ENCODE measurements at places on chromosomes 4 and X.

- no peak for DNase-seq
Measured at GRCh38 chr4:155690044-155690837, 23.6 kb downstream of the GUCY1A1 start.

- no peak for DNase-seq
Measured at GRCh38 chr4:7278071-7278765, 85.9 kb downstream of the SORCS2 start.

DNA sequence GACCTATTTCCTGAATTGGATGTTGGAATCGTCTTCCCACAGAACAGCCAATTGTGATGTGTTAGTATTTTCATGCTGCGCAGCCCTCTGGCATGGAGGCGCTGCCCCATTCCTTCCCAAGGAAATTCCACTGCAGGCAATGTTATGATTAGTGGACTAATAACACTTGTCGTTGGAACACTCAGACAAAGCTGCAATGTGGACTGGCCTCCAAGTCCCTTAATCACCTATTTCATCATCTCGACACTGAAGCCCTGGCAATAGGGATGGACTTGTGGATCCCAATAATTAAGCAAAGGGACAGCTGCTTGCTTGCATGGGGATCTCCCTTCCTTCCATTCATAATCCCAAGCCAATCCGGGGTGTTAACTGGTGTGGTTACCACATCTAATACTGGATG is 78.8 kb upstream of the PLAC1 start:
- no peak for DNase-seq

DNA sequence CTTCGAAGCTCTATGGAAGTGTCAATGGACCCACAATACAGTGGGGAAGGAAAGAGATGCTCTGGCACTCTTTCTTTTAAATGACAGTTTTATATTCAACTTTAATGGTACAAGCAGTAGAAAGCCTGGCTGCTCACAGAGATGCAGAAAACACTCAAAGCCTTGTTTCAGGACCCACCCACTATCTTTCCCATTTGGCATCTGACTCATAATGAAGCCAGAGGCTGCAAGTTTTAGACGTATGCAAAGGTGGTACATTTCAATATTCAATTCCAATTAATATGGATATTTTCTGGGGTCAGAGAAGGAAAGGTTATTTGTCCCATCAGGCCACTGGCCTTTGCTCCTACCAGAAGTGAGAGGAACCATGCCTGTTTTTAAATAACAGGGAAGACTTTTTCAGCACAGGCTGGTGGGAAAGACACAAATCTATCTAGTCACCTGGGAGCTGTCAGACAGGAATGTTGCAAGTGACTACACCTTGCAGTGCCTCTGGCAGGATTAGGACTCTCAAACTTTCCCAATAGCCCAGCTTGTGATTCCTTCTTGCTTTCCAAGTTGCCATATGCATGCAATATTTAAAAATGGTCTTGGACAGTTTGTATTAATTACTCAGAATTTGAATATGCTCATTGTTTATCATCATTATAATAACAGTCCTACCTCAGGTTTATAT is 70.0 kb upstream of the RAB40AL start:
- no peak for DNase-seq

- peak; percentile 12 for DNase-seq
Measured at GRCh38 chrX:1537031-1537715, at the start of gene P2RY8. Gene P2RY8 (minus strand): TSS chrX:1537185. CDS start chrX:1466558, 70,627 bp downstream.

- no peak for DNase-seq
Measured at GRCh38 chr4:26692014-26692726, 108.3 kb downstream of the TBC1D19 start.

- DNase-seq, result no peak
Measured at GRCh38 chr4:95857761-95858160, 17.9 kb downstream of the PDHA2 start.

GRCh38 chrX:110399966-110400365 is 41.3 kb downstream of the RTL9 start:
- DNase-seq, result no peak

DNA sequence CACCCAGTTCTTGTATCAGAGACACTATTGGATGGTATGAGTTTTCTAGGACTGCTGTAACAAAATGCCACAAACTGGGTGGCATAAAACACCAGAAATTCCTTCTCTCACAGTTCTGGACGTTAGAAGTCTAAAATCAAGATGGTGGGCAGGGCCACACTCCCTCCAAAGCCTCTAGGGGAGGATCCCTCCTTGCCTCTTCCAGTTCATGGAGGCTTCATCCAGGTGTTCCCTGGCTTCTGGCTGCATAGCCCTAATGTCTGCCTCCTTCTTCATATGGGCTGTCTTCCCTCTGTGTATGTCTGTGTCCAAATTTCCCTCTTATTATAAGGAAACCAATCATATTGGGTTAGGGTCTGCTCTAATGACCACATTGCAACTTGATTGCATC is 38.4 kb upstream of the RASL11B start:
- DNase-seq, result no peak

GRCh38 chr4:126906466-126906865 is 726.3 kb upstream of the INTU start:
- no peak for DNase-seq

GRCh38 chr4:48766131-48766792 is 13.8 kb downstream of the FRYL start:
- no peak for DNase-seq

DNA sequence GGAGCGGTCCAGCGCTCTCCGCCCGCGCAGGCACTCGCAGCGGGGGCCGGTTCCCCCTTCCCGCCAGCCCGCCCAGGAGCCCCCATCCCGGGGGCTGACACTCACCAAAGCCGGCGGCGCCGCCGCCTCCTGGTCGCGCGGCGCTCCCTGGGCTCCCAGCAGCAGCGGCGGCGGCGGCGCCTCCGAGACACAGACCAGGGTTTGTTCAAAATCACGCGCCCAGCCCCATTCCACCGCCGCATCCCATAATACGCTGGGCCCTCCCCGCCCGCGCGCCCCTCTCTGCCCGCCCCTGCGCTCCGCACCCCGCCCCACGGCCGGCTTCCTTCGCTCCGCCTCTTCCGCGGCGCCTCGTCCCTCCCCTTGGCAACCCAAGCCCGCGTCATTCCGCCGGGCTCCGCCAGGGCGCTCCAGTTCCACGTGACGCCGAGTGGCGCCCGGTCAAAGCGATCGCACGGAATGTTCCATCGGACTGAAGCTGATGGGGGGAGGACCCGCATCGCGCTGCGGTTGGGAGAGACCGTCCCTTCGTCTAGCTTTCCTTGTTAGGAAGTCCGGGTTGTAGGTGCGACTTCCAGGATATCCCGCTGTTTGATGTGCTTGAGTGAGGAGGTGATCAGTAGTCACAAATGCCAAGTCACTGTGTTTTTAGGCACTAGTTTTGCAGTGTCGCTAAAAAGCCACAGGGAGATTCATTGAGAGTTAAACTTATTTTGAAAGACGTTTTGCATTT is 2.2 kb upstream of the LIN54 start:
- peak; percentile 91 for DNase-seq

DNA sequence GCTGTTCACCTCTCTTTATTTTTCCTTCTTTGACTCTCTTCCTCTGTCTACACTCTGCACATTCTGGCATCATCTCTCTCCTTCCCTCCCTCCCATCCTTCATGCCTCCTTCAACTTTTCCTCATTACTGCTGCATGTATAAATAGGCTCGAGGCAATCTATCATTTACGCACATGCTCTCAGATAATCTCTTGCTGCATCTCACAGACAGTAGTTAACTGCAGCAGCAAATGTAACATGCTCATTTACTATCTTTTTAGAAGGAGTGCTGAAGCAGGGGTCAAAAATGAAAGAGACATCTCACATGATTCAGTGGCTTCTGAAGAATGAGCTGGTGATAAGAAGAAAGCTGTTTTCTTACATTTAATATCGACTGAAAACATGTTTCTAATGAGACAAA is 127.7 kb downstream of the RASL11B start:
- DNase-seq, result no peak

DNA sequence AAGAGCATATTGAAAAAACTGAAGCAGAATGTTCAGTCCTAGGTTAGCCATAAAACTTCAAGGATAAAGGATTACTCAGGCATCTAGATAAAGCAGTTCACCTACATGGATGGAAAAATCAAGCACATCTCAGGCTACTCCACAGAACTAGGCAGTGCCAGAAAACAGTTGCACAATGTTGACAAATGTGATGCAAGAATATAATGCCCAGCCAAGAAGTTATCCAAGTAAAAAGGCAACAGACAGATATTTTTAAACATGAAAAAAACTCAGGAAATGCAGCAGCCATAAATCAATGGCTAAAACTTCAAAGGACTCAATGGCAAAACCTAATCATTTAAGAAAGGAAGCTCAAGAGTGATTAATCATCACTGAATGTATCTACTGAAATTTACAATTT is 456.0 kb upstream of the FAM241A start:
- DNase-seq, result no peak

GRCh38 chr4:60726779-60727178 is 473.3 kb upstream of the ADGRL3 start:
- DNase-seq, result no peak

DNA sequence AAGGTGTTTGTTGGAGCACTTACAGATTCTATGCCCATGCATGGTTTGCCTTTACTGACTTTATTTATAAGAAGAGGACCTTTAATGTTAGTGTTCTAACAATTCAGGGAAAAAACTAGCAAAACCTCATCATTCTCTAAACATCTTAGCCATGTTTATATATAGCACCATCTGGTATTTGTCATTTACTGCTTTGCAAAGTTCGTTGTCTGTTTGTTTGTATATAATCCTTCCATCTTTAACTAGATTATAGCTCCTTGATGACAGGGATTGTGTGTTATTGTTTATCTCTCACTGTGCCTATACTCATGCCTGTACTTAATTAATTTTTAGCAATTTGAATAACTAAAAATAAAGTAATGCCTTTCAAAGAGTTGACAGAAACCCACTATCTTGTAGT is 170.6 kb upstream of the PACRGL start:
- DNase-seq, result no peak

DNA sequence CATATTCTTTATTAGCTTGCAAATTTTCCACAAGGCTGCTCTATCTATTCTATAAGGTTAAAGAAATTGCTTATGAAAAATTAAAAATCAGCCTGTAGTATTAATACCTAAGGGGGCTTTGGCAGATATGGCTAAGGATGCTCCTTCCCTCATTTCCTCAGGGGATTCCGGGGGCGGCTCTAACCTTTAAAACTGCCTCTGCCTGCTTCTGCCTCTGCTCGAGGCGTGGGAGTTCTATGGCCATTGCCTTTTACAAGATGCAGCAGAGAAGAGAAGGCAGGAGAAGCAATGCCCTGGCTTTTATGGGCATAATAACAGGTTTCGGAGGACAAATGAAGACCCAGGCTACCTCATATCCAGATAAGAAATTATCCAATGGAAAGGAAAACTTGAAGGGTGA is 8.6 kb upstream of the CDKN2AIP start:
- no peak for DNase-seq

DNA sequence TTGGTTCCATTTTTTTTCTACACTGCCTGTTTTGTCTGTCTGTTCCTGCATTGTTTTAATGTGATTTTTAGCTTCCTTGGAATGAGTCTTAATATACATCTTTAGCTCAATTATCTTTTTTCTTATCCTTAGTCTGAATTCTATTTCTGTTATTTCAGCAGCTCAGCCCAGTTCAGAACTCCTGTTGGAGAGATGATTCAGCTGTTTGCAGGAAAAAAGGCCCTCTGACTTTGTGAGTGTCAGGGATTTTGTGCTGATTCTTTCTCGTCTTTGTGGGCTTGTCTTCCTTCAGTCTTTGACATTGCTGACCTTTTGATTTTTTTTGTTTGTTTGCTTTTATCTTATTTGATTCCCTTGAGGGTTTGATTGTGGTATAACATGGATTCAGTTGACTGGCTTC is 343.2 kb upstream of the TRAM1L1 start:
- DNase-seq, result no peak

DNA sequence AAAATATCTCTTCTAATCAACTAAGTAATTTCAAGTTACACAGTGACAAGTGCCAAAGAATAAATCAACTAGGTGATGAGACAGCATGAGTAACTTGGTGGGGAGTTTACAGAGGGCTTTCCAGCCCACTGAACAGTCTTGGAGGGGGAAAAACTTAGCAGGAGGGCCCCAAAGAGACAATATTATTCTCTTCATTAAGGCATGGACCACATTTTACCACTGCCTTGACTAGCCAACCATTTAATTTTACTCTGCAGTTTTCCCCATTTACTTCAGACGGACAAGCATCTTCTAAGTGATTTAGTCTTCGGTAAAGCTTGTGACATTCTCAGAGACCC is 25.3 kb upstream of the GATB start:
- no peak for DNase-seq

DNA sequence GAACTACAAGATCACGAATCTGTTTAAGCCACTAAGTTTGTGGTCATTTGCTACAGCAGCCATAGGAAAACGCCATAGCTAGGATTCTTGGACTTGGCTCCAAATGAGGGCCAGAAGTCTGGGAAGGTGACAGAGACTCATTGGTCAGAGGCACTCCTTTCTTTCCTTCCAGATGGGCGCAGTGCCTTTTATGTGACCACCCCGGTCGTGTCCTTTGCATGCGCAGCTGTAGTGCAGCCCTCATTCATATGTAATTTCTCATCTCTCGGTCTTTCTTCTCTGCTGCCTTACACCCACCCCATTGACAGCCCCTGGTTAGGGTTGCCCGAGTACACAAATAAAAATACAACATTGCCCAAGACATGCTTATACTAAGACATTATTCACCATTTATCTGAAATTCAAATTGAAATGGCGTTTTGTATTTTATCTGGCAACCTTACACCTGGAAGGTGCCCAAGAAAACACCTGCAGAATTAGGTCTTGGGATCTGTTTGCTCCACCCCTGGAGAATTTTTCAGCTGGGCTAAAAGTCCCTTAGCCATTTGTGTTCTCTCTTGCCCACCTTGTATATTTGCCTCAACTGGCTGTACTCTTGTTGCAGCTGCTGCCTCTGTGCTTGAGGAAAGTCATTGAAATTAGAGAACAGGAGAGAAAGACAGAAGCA is 21.9 kb downstream of the CCKAR start:
- no peak for DNase-seq

DNA sequence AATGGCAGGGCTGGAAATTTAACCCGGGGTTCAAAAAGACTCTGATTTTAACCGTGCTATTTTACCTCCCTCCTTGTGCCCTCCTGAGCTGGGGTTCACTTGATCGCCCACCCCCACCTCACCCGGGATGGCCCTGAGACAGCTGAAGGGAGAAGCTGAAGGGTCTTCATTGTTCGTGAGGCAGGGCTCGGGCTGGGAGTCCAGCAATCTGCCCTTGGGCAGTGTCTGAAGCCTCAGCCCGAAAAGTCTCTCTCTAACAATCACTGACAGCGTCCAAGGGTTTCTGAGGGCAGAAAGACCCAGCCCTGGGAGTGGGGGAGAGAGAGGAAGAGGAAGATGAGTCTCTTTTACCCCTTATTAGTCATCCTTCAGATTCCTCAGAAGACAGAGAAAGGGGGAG is 39.4 kb upstream of the PHOX2B start:
- DNase-seq, result no peak

DNA sequence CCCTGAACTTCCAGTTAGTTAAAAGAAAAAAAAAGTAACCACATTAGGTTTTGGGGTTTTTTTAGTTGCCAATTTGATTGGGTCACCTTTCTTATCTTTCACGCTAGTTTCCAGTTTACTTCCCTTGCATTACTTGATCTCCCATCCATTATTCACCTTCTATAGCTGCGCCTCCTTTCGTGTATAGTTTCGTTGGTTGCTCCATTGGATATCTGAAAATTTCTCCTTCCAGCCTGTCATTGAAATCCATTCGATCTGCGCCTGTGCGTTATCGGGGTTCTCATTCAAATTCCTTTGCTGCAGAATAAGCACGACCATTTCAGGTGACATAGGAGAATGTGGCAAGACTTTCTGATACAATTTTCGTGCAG is 764 bp downstream of the TRAPPC11 start:
- no peak for DNase-seq

Measured in NCI-H2171 treated with DMSO at 0.1 percent for 48 hours (cell line).